ENCODE measurements at places on chromosomes 2 and 18.

DNA sequence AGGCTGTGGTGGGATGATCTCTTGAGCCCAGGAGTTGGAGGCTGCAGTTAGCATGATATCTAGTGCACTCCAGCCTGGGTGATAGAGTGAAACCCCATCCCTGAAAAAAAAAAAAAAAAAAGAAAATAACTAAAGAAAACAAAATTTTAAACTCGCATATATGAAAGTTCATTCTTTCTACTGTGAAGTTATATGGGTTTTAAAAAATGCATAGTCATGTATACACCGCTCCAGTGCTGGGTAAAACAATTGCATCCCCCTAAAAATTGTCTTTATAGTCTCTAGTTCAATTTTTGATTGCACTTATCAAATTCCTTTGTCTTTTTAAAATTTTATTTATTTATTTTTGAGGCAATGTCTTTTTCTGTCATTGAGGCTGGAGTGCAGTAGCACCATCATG, 65.0 kb upstream of the ACYP2 start:
- no peak for DNase-seq

DNA sequence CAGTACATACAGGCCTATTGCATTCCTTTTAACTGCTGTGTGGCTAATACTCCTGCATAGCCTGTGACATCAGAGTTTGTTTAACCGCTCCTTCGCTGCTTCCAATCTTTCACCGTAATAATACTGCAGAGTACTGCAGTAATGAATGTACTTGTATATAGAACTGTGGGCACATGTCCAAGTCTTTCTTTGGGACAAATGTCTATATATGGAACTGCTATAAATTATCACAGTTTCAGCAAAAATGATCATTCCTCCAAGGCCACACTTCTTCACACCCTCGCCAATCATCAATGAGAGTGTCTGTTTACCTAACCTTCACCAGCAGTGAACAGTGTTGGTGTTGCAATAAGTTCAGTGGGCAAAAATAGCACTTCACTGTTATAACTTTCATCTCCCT, 230.4 kb downstream of the SP3 start:
- DNase-seq: no peak

DNA sequence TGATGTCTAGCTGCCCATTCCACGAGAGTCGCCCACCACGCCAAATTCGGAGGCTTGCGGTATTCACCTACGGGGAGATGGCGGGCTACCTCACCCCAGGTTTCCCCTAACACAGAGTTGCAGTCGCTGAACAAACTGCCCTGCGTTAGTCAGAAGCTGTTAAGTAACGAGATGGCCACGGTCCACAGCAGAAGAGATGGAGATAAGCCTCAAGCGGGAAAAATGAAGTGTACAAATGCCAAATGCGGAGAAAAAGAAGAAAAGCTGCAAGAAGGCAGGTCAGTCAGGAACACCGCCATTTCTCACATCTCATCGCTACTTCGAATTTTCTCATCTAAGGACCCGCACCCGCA, 425 bp downstream of the ASB3 start:
- no peak for DNase-seq

- no peak for DNase-seq
Observed at GRCh38 chr18:11578799-11579198, 30.6 kb upstream of the SLC35G4 start.

DNA sequence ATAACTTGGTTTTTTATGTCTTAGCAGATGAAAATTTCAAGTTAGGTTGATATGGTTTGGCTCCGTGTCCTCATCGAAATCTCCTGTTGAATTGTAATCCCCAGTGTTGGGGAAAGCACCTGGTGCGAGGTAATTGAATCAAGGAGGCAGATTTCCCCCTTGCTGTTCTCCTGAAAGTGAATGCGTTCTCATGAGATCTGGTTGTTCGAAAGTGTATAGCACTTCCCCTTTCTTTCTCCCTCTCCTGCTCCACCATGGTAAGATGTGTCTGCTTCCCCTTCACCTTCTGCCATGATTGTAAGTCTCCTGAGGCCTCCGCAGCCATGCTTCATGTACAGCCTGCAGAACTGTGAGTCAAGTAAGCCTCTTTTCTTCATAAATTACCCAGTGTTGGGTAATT, 242.1 kb upstream of the TNP1 start:
- DNase-seq: no peak

GRCh38 chr18:8610459-8610851, 1.2 kb downstream of the RAB12 start:
- no peak for DNase-seq

DNA sequence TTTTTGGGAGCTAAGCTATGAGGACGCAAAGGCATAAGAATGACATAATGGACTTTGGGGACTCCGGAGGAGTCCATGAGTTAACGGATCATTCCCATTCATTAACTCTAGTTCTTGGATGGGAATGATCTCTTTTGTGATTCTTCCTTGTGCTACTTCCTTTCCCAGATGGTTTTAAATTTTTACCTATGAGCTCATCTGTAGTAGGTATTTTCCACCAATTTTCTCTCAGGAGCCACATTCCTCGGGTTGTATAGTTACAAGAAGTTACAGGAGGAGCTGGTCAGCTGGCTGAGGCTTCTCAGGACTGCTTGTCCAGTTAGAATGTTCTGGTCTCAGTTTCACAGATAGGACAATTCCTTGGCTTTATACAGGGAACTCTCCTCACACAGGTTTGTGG, 42.9 kb upstream of the LPIN2 start:
- no peak for DNase-seq

GRCh38 chr2:159620796-159621195, 4.4 kb upstream of the BAZ2B start:
- no peak for DNase-seq

- DNase-seq: no peak
Observed at GRCh38 chr18:32911660-32912284, 138.9 kb upstream of the KLHL14 start.

GRCh38 chr2:46336283-46336959, 39.2 kb downstream of the EPAS1 start:
- no peak for DNase-seq

DNA sequence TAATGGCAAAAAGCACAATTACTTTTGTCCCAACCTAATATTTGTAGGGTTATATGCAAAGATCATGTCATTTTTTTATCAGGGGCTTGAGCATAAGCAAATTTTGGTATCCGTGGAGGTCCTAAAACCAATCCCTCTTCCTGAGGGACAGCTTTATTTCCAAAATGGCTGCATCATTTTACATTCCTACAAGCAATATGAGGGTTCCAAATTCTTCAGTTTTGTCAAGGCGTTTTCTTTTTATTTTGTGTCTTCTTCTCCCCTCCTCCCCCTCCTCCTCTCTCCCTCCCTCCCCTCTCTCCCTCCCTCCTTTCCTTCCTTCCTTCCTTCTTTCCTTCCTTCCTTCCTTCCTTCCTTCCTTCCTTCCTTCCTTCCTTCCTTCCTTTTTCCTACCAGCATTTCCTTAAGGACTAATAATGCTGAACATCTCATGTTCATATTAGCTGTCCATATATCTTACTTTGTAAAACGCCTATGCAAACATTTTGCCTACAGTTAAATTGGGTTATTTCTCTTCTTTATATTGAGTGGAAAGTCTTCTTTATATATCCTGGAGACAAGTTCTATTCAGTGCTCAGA, 881.8 kb downstream of the DCDC2C start:
- no peak for DNase-seq

Data from stimulated activated CD4-positive, alpha-beta T cell treated with anti-CD3 and anti-CD28 coated beads, TNF-alpha, amount 100 ng/mL, for 1 hour (primary cell).